ENCODE measurements at places on chromosomes 12 and 14.

- DNase-seq = no peak
Measured at GRCh38 chr12:52865090-52865944, 16.5 kb upstream of the KRT78 start.

DNA sequence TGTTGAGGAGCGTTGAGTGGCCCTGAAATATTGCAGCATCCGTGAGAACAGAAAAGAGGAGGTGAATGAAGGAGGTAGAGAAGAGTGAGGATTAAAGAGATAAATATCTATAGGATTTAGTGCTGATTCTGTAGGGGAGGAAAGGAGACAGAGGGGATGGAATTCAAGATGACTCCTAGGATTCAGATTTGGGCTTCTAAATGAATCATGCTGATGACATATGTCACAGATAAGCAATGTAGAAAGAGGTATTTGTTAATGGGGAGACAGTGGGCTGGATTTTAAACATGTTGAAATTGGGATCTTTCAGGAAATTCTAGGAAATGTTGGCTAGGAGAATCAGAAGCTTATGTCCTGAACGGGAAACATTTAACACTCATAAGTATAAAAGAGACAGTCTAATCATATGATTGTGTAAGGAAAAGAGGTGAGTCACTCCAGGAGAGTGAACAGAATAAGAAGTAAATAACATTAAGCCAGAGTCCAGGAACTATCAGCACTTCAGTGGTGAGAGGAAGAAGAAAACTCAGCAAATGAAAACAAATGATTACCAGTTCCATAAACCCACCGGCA lies 58.1 kb upstream of the DIO2 start:
- DNase-seq = no peak

- no peak for DNase-seq
Measured at GRCh38 chr14:68609012-68609411, 183.9 kb downstream of the ZFP36L1 start.

DNA sequence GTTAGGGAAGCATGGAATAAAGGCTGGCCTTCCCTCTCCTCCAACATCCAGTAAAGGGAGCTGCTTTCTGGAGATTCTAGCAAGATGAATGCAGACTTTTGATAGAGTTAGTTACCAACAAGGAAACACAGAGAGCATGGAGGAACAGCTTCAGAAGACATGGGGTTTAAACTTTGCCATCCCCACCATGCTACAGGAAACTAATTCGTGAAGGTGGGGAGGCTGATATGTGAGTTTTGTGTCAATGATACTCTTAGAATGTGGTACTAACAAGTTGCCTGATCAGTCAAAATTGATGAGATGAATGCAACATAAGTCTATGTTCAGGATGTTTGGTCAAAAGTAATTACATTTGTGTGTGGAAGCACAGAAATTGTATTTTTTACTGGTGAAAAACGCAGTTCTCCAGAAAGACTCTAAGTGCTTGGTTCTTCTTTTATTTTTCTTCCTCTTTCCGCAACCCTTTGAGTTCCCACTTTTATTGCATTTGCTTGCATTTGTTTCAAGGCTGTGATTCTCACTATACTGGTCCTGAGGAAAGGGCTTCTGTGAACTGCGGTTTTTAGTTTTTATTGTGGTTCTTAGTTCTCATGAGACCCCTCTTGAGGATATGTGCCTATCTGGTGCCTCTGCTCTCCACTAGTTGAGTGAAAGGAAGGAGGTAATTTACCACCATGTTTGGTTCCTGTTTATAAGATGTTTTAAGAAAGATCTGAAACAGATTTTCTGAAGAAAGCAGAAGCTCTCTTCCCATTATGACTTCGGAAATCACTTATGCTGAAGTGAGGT lies at the start of gene CLEC4A:
Gene CLEC4A, plus strand, starts transcription at position 494 of the 789 bp plus-strand sequence. Its CDS starts 262 bp downstream, at position 756.
- DNase-seq = no peak

GRCh38 chr14:103416916-103417315 lies 31.7 kb downstream of the MARK3 start:
- DNase-seq = no peak

- DNase-seq = no peak
Measured at GRCh38 chr12:7123806-7124522, 4.7 kb downstream of the RBP5 start.

- no peak for DNase-seq
Measured at GRCh38 chr14:68677476-68677875, 115.4 kb downstream of the ZFP36L1 start.

DNA sequence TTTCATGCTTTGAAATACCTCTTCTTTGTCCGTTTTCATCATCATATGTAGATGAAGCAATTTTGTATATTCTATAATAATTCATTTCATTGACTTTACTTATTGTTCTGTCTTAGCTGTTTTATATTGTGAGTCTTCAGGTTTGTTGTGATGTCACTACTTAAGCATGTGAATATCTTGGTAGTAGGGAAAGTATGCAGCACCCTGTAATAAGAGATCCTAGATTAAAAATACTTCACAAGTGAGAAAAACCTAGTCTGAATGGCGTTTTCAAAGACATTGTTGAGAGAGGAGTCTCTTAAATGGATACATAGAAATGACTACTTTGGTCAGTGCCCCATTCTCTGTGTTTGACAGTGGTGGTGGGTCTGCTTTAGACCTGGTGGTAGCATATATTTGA lies 61.4 kb downstream of the SLC16A7 start:
- no peak for DNase-seq

DNA sequence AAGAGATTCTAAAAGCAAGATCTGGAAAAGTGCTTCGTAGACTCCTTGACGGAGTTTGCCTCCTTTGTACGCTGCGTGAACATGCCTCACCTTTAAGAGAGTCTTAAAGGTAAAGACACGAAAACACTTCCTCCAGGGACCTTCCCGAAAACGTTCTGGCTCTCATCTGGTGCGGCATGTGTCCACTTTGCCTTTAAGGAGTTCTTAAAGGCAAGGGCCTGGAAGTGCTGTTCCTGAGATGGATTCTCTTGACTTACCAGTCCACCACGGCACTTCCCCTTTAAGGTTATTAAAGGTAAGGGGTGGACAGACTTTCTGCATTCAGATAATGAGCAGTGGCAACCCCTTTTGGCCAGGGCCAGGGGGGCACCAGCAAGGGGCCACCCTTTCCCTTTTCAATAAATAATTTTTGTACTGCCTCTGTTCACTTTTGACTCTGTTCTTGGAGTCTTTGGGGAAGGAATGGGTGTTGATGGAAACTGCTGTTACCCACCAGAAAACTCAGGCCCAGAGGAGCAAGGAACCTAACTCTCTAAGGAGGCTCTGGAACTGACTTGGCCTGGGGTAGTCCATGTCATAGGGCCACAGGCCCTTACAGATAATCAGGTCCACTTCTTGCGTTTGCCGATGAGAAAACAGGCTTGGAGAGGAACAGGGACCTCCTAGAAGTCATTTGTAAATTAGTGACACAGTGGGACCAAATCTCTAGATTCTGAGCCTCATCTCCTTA lies 4.4 kb downstream of the REM2 start:
- DNase-seq = peak; percentile 46

DNA sequence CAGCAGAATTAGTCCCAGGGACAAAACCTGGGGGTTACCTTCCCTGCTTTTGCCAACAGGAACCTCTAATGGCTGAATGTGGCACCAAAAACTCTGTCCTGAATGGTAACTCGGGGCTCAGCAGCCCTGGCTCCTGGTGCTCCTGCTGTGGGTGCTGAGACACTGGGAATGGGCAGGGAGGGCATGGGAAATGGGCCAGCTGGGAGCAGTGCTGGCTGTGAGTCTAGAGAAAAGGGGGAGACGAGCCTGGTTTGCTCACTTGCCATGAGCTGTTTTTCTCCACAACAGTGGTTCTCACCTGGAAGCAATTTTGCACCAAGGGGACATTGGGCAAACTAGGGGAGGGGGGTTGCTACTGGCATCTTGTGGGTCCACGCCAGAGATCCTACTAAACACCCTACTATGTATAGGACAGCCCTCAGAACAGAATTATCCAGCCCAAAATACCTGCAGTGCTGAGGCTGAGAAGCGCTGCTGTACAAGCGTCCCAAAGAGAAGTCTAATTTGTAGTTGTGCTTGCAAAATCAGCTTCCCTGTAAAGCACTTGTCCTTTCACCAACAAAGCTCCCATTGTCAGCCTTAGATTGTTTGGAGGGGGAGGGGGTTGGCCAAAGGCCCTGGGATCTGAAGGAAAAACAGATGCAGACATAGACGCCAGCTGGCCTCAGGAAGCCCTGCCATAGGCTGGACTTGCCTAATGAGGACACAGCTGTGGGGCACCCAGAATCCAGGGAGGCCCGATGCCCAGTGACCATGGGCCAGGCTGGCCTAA lies 3.6 kb downstream of the LRRC74A start:
- no peak for DNase-seq

Measured in GM19239 (cell line).